ENCODE measurements at places on chromosomes 6 and 20. TPM values are rescaled to one million over a fixed set of nuclear protein-coding genes. Genes with fewer than 3 reads are reported as not detected.

MAS1 gene
- total RNA-seq, result under 0.01 TPM

ULBP3 gene
- total RNA-seq, result 0.41 TPM

ANKEF1 gene
- 0.65 TPM for total RNA-seq

THBS2 gene
- total RNA-seq, result 519 TPM

NT5E gene
- total RNA-seq, result 67.2 TPM

KIF25 gene
- total RNA-seq, result not detected

ZSCAN9 gene
- 10.8 TPM for total RNA-seq

MUCL3 gene
- total RNA-seq, result under 0.01 TPM

ADTRP gene
- 2.6 TPM for total RNA-seq

C20orf96 gene
- total RNA-seq, result 0.98 TPM

RBPJL gene
- total RNA-seq, result not detected

PAK5 gene
- total RNA-seq, result not detected

BPIFA1 gene
- not detected for total RNA-seq

IL17F gene
- not detected for total RNA-seq

SIRPA gene
- 18.3 TPM for total RNA-seq

HLA-DQB2 gene
- not detected for total RNA-seq

MARCKS gene
- total RNA-seq, result 122 TPM

SPTLC3 gene
- total RNA-seq, result 6.8 TPM

SLC17A3 gene
- 1.1 TPM for total RNA-seq

KCNK16 gene
- not detected for total RNA-seq

C20orf204 gene
- total RNA-seq, result 1.6 TPM

NR2E1 gene
- not detected for total RNA-seq

WFDC5 gene
- total RNA-seq, result not detected

GPR6 gene
- total RNA-seq, result not detected

HLA-DQA2 gene
- total RNA-seq, result not detected

DEFB124 gene
- total RNA-seq, result not detected

ZKSCAN8 gene
- 16.4 TPM for total RNA-seq

RFX6 gene
- not detected for total RNA-seq

BAK1 gene
- 5.2 TPM for total RNA-seq

PCED1A gene
- total RNA-seq, result 21.1 TPM

PPP1R14C gene
- 2.1 TPM for total RNA-seq

LY6G5B gene
- 4.5 TPM for total RNA-seq

MLIP gene
- total RNA-seq, result not detected

TMC2 gene
- total RNA-seq, result not detected

TFAP2D gene
- not detected for total RNA-seq

LST1 gene
- not detected for total RNA-seq

ZNF165 gene
- 0.45 TPM for total RNA-seq

HLA-E gene
- 115 TPM for total RNA-seq

CLVS2 gene
- total RNA-seq, result not detected

DNMT3B gene
- 1.1 TPM for total RNA-seq

COL10A1 gene
- not detected for total RNA-seq

FILIP1 gene
- total RNA-seq, result 5.5 TPM

PDCD2 gene
- 104 TPM for total RNA-seq

SSTR4 gene
- not detected for total RNA-seq

SDC4 gene
- 150 TPM for total RNA-seq

RAET1L gene
- not detected for total RNA-seq

PIGT gene
- total RNA-seq, result 67.4 TPM

OR2J1 gene
- not detected for total RNA-seq

PRSS35 gene
- 3.5 TPM for total RNA-seq

PLN gene
- 0.27 TPM for total RNA-seq

FAM83C gene
- total RNA-seq, result not detected

PTK6 gene
- not detected for total RNA-seq

WFDC9 gene
- total RNA-seq, result not detected
